ENCODE measurements at places on chromosomes 12 and 14.
A peak's percentile ranks its signal among the peaks of the same experiment; 100 is the strongest.

GRCh38 chr12:26125400-26126339 is 833 bp upstream of the BHLHE41 start:
- peak; percentile 67 for DNase-seq

DNA sequence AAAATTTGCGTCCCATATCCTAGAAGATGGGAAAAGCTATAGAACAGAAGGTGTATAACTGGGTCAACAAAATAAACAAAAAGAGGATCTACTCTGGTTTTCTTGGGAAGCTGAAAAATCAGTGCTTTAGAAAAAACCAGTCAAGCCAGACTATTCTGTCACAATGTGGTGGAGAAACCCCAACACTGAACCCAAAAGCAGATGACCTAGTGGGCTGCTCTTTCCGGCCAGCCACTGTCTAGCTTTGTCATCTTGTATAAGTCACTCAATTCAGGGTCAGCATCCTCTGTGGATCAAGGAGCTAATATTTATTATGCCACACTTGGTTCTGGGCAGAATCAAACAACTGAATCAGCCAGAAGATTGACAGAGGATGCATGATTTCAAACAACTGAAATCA is 26.6 kb upstream of the TMCC3 start:
- no peak for DNase-seq

- no peak for DNase-seq
These were observed 34.0 kb upstream of the C2CD5 start for GRCh38 chr12:22578328-22578727.

GRCh38 chr14:23494223-23494622 is 24.7 kb downstream of the NGDN start:
- DNase-seq: no peak

GRCh38 chr14:90519262-90519920 is 122.6 kb downstream of the CALM1 start:
- no peak for DNase-seq
